Activated naive CD8-positive, alpha-beta T cell treated with anti-CD3 and anti-CD28 coated beads for 36 hours (primary cell): ENCODE measurements at places on chromosomes 6 and 20.

GRCh38 chr6:106692112-106692818 is 62.9 kb downstream of the QRSL1 start:
- no peak for DNase-seq

DNA sequence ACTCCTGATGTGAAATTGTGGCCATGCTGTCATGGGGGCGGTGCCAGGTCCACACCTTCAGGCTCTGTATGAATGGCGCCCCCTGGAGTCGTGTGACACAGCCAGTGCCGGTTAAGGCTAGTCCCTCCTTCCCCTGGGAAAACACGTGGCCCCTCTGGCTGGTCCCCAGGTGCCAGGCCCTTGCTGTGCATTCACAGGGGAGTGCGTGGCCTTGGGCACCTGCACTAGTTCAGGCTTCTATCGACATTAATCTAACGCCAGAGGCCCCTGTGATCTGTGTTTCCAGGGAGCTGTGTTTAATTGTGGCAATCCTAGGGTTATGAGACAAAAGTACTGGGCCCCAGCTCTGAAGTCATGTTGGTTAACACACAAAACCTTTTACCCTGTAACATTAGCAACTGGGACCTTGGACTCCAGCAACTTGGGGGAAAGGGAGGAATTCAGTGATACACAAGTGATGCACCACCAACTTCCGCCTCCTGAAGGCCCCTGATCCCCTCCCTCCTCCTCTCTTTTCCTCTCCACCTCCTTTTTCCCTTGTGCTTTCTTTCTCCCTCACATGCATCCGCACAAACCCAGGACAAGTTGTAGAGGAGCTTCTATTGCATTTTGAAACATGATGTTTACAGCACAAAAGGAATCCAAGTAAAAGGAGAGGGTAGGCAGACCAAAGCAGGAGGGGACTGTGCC is 74.0 kb downstream of the SSR1 start:
- DNase-seq = peak; percentile 81

DNA sequence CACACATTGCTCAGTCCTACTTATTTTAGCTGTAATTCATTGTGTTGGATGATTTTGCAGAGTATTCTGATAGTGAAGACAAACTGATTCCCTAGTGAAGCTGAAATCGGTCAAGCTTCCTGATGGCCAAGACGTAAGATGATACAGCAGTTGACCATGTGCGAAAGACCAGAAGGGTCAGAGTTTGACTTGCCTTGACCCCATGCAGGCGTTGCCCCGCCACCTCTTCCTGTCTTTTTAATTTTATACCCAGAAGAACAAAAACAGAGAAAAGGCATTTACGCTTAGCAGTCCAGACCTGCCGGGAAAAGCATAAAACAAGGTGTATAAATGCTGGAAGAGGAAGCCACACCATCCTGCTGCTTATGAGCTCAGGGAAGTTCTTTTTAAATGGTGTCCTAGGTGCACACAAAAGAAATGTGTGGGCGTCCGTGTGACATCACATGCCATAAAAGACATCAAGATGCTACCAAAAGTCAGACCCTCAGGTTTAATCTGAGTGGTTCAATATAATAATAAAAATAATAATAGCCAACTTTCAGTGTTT is 32.2 kb downstream of the TSHZ2 start:
- DNase-seq = no peak

GRCh38 chr6:43274127-43274915 is 23.7 kb upstream of the SLC22A7 start:
- DNase-seq = no peak

GRCh38 chr20:56395166-56395565 is 2.7 kb downstream of the CSTF1 start:
- DNase-seq = no peak

- DNase-seq = no peak
These were observed 40.9 kb downstream of the ARFGEF2 start for GRCh38 chr20:48962421-48962820.

GRCh38 chr6:91497770-91498169 is 910.9 kb upstream of the MAP3K7 start:
- DNase-seq = no peak

- DNase-seq = no peak
These were observed 138.9 kb upstream of the NUP153 start for GRCh38 chr6:17845598-17845997.

DNA sequence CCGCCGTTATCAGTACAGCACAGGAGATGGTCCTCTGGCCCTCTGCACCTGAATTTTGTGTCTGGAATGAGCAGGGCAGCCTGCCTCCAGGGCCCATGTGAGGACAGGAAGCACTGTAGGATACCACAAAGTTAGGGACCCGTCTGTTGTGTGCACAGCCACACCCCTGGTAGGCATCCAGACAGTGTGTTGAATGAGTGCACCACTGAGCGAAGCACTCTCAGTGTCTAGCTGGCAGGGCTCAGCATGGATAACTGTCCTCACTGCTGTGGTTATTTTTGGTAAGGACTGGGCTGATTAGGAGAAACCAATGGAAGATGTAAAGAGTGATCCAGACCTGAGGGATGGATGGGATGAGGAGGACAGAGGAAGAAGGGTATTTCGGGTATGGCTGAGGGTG is 178.7 kb downstream of the CLIC5 start:
- DNase-seq = no peak

DNA sequence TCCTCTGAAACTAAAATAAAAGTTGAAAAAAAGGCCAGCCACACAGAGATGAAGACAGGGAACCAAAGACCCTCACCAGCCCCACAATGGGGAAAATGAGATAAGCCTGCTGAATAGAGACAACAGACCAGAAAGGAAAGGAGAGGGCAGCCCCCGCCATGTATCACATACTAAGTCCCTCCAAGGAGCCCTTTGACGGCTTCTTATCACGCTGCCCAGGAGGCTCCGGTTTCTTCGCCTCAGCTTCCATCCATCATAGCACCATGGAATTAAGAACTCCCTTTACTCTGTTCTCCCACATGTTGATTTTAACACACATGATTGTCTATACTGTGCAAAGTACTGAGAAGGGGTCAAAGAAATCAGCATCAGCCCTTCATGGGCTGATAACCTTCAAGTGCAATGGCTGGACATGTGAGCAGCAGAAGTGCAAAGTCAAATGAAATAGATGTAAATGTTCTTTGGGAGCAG is 54.9 kb downstream of the MAP3K5 start:
- no peak for DNase-seq

DNA sequence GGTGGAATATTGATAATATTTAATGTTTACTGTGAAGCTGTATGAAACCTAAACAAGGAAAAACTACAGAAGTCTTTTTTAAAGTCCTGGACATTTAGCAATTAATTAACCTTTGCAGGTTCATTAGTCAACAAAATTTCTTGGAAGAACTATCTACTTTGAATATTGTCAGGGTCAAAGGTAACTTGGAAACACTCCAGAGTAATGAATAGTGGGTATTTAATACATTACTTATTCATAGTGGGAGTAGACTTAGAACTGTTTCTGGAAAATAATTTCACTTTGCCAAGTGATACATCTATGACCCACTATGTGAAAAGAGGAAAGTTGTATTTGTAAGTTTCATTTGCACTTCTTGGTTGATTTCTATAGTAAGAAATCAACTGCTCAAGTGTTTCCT is 319.1 kb downstream of the TFAP2B start:
- DNase-seq = no peak

DNA sequence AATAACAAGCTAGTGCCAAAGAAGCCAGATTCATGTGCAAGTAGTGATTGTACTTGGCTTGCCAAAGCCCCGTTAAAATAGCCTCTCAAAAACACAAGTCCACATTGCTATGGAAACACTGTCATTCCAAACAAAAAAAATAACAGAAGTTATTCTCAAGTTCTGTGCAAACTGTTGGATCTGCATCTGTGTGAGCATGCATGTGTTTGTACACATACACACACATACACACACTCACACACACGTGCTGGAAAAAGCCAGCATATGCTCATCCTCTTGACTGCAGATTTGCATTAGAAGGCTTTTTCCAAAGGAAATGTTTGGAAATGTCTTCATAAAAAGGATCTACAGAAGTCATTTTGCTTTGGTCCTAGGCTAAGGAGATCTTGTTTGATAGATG is 13.4 kb upstream of the CBLN4 start:
- no peak for DNase-seq

DNA sequence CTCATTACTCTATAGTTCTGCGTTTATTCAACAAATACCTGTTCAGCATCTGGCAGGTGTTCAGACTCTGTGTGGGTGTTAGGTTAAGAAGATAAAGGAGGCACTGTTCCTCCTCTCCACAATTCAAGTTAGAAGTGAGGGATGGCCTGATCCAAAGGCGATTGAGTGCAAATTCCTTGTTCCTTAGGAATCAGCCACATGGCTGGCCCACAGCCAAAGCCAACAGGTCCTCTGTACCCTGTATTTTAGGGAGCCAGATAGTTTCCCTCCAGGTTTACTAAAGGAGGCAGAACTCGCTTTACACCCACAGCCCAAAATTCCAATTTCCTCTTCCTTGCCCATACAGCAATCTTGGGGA is 5.0 kb upstream of the CD40 start:
- no peak for DNase-seq

DNA sequence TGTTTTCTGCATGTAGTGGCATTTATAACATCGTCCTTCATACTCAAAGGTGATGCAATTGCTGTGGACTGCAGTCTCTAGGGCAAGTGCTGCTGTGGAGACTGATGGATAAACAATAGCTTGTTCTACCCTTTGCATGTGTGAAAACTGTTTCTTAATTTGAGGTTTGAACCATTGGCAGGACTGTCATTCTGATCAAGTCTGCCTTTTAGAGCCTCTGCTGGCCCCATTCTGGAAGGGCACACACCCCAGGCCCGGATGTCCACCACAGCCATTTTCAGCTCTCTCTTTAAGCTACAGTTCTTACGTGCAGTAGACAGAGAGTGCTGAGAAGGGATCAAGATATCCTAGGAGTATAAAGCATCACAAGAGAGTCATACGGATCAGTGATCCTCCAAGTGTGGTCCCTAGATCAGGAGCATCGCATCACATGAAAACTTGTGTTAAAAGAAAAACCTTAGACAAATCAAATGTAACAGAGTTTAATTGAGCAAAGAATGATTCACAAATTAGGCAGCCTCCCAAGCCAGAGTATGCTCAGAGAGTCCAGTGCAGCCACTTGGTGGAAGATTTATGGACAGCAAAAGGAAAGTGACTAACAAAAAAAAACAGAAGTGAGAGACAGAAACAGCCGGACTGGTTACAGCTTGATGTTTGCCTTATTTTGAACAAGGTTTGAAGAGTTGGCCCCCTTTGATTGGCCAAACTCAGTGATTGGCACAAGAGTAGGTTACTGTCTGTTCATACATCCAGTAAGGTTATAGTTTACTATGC is 52.0 kb downstream of the FRK start:
- DNase-seq = no peak

GRCh38 chr6:89084954-89085353 is 4.4 kb downstream of the PNRC1 start:
- DNase-seq = no peak

DNA sequence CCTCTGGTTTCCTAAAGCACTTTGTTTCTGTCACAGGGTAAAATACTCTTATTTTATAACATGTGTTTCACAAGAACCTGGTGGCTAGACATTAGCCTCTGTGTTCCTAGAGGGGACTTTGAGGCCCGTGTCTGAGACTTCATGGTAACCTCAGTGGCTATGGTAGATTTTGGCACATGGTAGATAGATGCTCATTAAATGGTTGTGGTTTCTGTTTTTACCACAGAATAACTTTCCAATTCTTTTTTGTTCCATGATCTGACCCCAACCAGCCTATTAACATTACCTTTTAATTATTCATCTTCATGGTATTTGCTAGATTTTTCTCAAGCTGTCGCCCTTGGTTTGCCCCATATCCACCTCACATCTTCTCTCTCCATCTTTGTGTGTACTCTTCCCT is 34.3 kb downstream of the CCN2 start:
- DNase-seq = no peak

- peak; percentile 71 for DNase-seq
These were observed 101.6 kb upstream of the PRSS16 start for GRCh38 chr6:27145731-27146455.

DNA sequence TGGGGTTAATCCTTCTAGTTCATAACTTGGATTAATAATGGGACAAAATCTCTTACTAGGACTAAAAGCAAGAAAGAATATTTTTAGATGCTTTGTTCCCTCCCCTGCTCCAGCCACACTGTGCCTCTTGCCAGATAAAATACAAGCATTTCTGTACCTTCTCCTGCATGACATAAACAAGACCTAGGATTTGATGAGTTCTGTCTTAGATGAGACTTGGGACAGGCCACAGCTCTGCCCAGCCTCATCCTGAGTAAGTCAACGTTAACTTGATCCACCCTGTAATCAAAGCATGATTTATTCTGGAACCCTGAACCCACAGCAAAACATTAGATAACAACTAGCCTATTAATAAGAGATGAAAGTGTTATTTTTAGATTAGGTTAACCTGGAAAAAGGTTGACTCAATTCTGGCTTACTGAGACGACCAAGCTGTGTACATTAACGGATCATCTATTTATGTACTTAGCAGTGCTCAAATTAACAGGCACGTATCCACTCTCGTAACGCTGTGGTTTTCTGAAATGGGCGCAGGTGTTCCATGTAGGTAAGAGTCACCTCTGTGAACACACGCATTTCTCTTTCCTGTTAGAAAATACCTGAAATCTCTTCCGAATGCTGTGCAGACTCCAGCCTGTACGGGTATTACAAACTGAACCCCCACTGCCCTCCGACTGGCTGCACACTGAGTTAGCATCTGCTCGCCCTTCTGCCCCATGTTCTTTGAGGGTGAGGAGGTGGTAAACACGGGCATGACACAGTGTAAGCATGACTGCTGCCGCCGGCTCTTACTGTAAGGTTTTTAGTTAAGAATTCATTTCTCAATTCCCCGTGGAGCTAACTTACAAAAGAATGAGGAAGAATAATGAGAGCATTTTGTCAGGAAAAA is 132.1 kb upstream of the FOXQ1 start:
- DNase-seq = no peak

GRCh38 chr6:193773-194310 is 98.4 kb upstream of the DUSP22 start:
- DNase-seq = peak; percentile 21

DNA sequence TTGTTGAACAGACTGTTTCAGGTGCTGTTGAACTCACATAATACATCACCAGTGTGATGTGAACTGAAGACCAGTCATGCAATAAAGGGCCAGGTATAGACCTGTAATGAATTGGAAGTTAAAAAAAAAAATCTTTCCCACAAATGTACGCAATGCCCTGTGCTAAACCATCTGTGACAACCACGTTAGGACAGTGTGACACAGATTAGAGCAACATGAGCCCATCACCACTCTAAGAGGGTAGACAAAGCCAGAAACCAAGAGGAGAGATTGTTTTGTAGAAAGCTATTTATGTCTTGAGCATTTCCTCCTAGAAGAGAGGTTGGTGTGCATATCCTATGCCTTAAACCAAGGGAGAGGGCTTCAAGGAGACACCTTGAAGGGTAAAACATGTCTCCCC is 77.0 kb upstream of the BEND6 start:
- DNase-seq = no peak

- DNase-seq = no peak
These were observed 45.2 kb downstream of the UTRN start for GRCh38 chr6:144330017-144330987.
